ENCODE measurements at places on chromosomes 2 and 18.

DNA sequence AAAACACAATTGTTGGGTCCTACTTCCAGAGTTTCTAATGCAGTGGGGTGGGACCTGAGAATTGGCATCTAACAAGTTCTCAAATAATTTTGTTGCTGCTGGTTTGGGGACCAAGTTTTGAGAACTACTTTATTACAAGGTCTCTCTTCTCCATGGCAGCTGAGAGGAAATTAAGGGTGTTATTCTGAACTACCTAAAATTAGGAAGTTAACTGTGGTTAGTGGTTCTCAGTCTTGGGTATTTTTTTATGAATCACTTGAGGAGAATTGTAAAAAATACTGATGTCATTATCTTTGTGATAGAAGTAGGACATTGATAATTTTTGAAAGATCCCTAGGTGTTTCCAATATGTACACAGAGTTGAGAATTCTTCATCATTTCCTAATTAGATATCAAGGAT is 210.2 kb downstream of the MC4R start:
- no peak for DNase-seq

DNA sequence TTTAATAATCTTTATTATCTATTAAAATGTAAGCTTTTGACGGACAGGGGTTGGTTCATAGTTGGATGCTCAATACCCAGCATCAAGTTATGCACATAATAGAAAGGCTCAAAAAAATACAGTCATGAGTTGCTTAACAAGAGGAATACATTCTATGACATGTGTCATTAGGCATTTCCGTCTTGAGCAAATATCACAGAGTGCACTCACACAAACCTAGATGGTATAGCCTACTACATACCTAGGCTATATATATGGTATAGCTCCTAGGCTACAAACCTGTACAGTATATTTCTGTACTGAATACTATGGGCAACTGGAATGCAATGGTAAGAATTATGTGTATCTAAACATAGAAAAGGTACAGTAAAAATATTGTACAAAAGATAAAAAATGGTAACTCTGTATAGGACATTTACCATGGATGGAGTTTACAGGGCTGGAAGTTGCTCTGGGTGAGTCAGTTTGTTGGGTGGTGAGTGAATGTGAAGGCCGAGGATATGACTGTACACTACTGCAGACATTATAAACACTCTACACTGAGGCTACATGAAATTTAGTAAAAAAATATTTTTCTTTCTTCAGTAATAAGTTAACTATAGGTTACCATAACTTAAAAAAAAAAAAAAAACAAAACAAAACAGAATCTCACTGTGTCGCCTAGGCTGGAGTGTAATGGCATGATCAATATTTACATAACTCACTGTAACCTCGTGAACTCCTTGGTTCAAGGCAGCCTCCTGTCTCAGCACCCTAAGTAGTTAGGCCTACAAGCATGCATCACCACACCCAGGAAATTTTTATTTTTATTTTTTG is 201.2 kb downstream of the NBAS start:
- DNase-seq = no peak

DNA sequence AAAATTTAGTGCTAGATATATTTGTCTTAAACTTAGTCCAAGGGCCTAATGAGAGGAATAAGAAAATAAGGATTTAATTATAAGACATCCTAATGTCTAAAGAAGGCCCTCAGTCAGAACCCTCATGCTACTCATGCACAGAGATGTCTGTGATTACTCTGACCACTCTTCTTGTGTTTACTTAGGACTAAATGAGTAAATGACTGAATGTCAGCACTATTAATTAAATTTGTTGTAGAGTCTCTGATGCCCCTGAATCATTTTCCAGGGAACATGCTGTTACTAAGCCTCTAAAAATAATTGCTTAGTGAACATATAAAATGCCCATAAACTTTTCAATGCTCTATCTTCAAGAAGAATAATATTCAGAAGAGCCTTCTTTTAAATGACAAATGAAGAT is 32.4 kb downstream of the GULP1 start:
- no peak for DNase-seq

GRCh38 chr2:2174956-2175355 is 156.1 kb downstream of the MYT1L start:
- no peak for DNase-seq

- no peak for DNase-seq
Observed at GRCh38 chr2:212640428-212640827, 101.8 kb upstream of the ERBB4 start.

GRCh38 chr2:88556026-88556425 is 71.2 kb downstream of the EIF2AK3 start:
- DNase-seq = no peak

DNA sequence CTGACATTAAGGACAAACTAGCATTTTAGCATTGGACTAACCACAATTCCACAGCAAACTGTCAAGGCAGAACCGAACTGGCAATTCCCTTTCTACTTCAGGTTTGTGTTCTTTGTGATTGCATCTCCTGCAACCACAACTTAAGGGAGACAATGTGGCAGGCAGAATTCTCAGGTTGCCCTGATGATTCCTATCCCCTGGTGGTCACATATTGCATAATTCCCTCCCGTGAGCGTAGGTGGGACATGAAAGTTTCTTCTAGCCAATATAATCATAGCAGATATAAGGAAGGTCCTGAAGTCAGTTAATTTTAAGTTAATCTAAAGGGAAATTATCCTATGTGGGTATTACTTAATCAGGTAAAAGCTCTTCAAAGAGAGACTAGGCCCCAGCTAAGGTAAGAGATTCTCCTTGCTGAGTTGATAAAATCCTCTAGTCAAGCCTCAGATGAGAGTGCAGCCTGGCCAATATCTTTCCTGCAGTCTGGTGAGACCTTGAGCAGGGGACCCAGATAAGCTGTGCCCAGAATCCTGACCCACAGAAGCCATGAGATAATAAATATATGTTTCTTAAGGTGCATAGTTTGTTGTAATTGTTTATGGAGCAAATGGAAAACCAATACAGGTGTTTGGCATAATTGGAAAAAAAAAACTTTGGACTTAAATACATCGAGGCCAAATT is 45.9 kb upstream of the TNP1 start:
- DNase-seq = no peak

GRCh38 chr2:112626604-112627059 is 19.1 kb upstream of the SLC20A1 start:
- no peak for DNase-seq

GRCh38 chr2:152155209-152155608 is 20.4 kb downstream of the STAM2 start:
- DNase-seq = no peak

DNA sequence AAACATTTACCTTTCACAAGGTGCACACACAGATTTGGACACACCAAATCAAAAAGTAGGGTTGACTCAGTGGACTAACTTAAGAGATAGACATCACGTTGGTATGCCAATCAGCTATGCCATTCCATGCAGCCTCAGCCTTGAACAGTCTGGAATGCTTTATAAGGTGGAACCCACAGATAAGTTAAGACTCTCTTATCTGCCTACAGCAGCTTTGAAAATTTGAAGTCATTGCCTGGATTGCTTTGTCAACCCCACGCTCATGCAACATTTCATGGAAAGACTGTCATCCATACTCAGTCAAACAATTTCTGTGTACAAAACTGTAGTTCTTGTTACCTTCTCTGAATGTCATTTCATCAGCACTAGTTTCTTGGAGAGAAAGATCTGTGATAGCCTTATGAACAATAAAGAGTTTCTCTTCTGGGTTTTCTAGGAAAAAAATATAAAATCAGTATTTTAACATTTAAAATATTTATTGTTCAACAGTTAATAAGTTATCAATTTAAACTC is 1.2 kb downstream of the ERMN start:
- DNase-seq = no peak

- DNase-seq = peak; percentile 53
Observed at GRCh38 chr2:234288974-234289455, 207.9 kb downstream of the ARL4C start.

GRCh38 chr2:200490001-200490400 is 19.9 kb downstream of the KCTD18 start:
- DNase-seq = no peak

GRCh38 chr18:5073026-5073944 is 123.8 kb downstream of the AKAIN1 start:
- no peak for DNase-seq

- DNase-seq = no peak
Observed at GRCh38 chr2:123086613-123087385, 938.3 kb upstream of the CNTNAP5 start.

- DNase-seq = no peak
Observed at GRCh38 chr2:56271275-56271674, 87.5 kb downstream of the CCDC85A start.

GRCh38 chr2:1492711-1493430 is 79.6 kb downstream of the TPO start:
- DNase-seq = no peak

- no peak for DNase-seq
Observed at GRCh38 chr2:210224941-210225672, at the start of gene ACADL. ACADL (minus strand) TSS chr2:210225447; CDS start chr2:210225263, 184 bp downstream.

- no peak for DNase-seq
Observed at GRCh38 chr18:36350251-36350651, 52.7 kb downstream of the FHOD3 start.

- DNase-seq = no peak
Observed at GRCh38 chr2:235011607-235011928, 59.8 kb downstream of the SH3BP4 start.

DNA sequence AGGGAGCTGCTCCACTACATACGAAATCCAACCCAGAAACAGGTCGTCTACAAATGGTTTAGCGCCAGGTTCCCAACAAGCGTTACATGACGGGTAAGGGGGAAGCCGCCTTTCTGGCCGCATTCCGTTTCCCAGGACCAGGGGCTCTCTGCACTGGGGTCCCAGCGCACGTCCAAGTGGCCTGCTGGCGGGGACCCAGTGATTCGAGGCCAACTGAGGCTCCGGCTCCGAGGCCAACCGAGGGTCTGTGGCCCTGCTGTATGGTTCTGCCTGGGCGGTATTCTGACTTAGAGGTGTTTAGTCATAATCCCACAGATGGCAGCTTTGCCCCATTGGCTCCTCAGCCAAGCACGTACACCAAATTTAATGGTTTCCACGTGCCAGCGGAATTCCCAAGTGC is 127.2 kb downstream of the PKP4 start:
- no peak for DNase-seq

- DNase-seq = no peak
Observed at GRCh38 chr2:213172641-213173040, 21.2 kb upstream of the IKZF2 start.

DNA sequence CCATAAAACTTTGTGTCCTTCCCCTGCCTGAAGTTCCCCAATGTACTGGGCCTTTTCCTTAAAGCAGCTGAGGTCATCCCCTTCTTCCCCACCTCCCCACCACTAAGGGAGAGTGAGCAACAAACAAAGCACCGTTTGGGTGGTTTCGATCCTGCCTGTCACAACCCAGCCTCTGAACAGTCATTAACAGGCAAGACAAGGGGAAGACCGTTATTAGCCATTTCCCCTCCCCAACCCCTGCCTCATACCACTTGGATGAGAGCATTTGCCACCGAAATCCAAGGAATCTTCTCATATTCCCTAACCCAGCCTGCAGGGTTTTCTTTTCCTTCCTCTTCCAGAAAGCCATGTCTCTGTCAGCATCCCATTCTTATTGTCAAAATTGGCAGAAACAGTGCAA is 65.6 kb downstream of the STRADB start:
- no peak for DNase-seq

- no peak for DNase-seq
Observed at GRCh38 chr2:156704617-156705016, 268.4 kb downstream of the GPD2 start.

DNA sequence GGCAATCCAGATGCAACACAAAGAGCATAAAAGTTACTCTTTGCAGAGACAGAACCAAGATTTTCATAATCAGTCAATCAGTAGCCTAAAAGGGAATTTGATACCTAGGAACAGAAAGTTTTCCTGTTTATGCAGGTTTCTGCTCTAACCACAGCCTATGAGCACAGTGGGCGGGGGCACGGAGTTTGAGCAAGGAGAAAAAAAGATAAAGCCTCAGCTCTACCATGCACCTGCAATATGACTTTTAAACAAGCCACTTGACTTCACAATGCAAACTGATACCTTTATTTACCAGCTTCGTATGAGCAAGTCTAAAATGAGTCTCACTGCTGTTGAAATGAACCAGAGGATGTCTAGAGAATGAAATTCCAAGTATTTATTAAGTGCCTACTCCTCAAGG is 5.6 kb upstream of the LRATD1 start:
- DNase-seq = no peak

- no peak for DNase-seq
Observed at GRCh38 chr2:240906911-240907590, 915 bp downstream of the CROCC2 start.

- DNase-seq = no peak
Observed at GRCh38 chr2:238869-239268, 25.0 kb downstream of the SH3YL1 start.

- no peak for DNase-seq
Observed at GRCh38 chr2:70484086-70484485, 69.5 kb downstream of the TGFA start.

DNA sequence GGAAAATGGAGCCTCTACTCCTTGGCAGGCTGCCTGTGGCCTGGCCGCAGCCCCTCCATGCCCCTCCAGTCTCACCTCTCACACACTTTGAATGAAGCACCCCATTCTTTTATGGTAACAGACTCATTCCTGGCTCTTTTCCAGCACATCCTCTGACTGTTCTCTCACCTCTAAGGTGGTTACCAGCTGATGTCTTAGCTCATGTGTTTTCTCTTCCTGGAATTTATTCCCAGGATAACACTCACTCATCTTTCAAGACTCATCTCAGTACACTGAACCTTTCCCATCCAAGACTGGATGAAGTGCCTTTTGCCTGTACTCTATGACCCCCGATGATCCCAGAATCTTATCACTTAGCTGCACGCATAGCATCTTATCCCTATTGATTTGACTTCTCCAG is 50.6 kb downstream of the SLC9A4 start:
- no peak for DNase-seq

DNA sequence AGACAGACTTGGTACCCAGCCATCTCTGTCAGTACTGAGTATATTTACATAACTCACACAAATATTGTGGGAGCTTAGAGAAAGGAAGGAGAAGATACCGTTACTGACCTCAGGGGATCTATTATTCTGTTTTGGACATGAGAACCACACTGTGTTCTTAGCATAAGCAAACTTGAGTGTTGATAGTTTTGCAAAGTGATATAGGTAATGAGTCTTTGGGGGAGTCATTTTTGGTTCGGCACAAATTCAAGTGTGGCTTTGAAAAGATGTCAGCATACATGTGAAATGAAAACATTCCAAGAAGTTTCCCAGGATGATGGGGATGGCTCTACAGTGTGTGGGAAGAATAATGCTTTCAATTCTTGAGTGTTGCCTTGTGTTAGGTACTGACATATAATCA is 24.1 kb downstream of the SMARCAL1 start:
- DNase-seq = no peak

DNA sequence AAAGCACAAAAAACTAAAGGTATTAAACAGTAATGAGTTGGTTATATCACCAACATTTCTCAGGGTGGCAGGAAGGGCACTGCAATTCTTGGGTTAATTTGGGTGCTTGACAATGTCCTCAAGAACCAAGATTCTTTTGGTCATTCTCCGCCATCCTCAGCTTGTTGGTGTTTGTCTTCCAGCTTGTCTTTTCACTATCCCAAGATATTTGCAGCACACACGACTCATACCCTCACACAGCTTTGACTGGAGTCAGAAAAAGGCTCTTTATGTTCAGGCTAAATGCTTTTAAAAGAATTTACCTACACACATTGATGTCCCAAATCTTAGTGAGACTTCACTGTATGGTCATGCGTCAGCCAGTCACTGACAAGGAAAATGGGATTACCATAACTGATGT is 12.5 kb downstream of the GREB1L start:
- DNase-seq = no peak

Measured in activated CD4-positive, alpha-beta T cell treated with anti-CD3 and anti-CD28 coated beads, Interleukin-2, amount 50 U/mL, for 24 hours (primary cell).